ENCODE measurements at places on chromosomes 13 and 19.

GRCh38 chr13:34108410-34108809, 290.5 kb downstream of the RFC3 start:
- no peak for DNase-seq

DNA sequence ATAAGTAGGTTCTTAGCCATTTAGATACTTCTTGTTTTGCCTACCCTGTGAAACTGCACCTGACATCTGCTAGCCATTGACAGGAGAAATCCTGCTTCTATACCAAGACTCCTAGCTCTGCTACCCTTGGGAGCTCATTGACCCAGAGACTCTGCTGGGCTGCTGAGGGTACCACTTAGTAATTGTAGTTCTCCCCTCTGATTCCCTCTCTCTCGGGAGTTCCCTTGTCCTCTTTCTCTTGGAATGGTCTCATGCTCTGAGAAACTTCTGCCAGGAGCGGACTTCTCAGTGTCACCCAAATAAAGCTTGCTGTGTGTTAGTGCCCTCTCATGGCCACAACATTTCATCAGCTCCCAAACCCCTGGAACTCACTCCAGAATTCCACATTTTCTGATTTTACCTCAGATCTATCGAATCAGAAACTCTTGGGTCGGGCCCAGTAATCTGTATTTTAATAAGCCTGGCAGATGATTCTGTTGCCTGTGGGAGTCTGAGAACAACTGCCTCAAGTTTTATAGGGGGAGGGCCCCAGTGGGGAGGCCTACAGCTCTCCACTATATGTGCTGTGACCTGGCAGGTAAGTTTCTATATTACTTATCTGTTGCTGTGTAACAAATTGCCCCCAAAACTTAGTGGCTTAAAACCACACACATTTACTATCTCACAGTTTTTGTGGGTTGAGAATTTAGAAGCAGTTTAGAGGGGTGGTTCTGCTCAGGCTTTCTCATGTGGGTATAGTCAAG, 221.1 kb downstream of the TDRD3 start:
- no peak for DNase-seq

DNA sequence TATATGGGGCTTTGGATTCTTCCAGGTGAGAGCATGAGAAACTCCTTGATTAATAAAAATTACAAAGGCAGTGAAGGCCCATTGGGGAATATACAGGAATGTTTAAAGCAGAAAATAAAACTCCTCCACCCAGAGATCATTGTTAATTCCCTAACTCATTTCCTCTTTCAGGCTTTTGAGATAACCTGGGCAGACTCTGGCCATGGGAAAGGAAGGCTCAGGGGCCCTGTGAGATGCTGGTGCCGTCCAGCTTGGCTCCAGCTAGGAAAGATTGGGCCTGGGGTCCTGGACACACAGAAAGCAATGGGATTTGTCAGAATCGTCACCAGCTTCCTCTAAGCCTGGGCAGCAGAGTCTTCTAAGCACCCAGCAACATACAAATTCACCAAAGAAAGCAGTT, 36.8 kb upstream of the SPATA13 start:
- no peak for DNase-seq

DNA sequence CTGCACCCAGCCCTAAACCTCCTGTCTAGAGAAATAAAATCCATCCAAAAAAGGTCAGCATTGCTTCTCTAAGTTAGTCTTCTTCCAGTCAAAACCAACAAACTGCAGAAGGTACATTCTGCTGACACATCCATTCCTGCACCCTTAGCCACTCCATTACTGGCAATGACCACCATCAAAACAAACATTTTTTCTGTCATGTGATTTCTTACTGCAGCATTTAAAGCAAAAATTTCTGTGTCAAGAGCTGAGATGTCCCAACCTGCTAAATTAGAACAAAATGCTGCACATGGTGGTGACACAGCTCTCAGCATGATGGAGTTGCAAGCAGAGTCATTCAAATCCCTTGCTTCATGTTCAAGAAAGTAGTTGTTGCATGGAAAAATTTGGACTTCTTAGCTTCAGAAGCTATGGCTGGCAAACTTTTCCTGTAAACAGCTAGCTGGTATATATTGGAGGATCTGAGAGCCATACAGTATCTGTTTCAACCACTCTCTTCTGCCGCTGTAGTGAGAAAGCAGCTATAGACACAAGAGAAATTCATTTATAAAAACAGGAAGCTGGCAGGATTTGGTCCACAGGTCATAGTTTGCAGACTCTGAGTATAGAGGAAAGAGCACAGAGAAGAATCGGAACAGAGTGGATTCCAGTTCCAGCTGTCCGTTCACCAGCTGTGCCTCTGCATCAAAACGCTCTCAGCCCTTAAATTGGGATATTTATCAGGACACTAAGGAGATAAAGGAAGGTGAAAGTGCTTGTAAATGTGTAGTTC, 17.4 kb downstream of the RUBCNL start:
- DNase-seq: no peak

All from activated CD4-positive, alpha-beta T cell treated with anti-CD3 and anti-CD28 coated beads, Interleukin-2, amount 50 U/mL, for 24 hours (primary cell).